ENCODE measurements at places on chromosomes 1 and 21. TPM values are rescaled to one million over a fixed set of nuclear protein-coding genes. Genes with fewer than 3 reads are reported as not detected.

The LIPI gene
- not detected for total RNA-seq

The CELA3B gene
- total RNA-seq = not detected

The LSS gene
- total RNA-seq = 50.3 TPM

The RRAGC gene
- total RNA-seq = 9.0 TPM

The PRELP gene
- total RNA-seq = not detected

The THEM4 gene
- total RNA-seq = 8.9 TPM

The GIPC2 gene
- total RNA-seq = 2.0 TPM

The UCK2 gene
- 72.7 TPM for total RNA-seq

The TSPAN1 gene
- 8.6 TPM for total RNA-seq

The GBP5 gene
- not detected for total RNA-seq

The ASPM gene
- 14.2 TPM for total RNA-seq

The NKAIN1 gene
- total RNA-seq = 0.79 TPM

The RAB25 gene
- total RNA-seq = 62.4 TPM

The KLHDC7A gene
- not detected for total RNA-seq

The TDRD5 gene
- 0.11 TPM for total RNA-seq

The PTPRF gene
- 161 TPM for total RNA-seq

The ENAH gene
- total RNA-seq = 38.4 TPM

The KCNJ6 gene
- total RNA-seq = under 0.01 TPM

The PPM1J gene
- 5.2 TPM for total RNA-seq

The TMEM52 gene
- 0.54 TPM for total RNA-seq

The ASAP3 gene
- total RNA-seq = 381 TPM

The SYT11 gene
- 0.39 TPM for total RNA-seq

The EXTL1 gene
- 6.7 TPM for total RNA-seq

The ALX3 gene
- not detected for total RNA-seq

The COL24A1 gene
- total RNA-seq = not detected
